ENCODE measurements at places on chromosomes 4 and X.

DNA sequence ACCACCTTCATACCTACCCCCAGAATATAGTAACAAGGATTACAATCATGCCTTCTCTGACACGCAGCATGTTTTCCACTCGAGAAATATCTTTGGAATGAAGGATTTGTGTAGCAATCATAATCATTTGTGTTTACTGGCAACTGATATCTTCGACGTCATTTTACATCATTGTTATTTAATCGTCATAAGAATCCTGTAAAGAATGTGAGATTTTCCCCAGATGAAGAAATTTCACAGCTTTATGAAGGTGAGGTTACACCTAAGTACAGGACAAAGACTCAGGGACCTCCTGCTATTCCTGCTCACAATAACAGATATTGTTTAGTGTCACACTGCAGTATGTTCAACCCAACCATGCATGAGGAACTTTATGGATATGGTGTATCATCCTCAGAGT is 198.2 kb upstream of the LDB2 start:
- no peak for DNase-seq

DNA sequence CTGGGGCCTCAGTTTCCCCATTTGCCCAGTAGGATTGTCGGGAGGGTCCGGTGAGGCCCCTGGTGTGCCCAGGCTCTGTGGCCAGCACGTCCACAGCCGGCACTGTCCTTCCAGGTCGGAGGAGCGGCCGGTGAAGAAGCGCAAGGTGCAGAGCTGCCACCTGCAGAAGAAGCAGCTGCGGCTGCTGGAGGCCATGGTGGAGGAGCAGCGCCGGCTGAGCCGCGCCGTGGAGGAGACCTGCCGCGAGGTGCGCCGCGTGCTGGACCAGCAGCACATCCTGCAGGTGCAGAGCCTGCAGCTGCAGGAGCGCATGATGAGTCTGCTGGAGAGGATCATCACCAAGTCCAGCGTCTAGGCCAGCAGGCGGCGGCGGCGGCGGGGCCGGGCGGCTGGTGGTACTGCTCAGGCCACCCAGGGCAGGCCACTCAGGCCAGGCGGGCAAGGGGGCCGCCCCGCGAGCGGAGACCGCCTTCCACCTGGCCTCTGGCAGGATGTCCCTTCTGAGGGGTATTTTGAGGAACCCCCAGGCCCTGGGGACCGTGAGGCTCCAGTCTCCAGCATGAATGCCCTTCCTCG is 6.7 kb downstream of the MSANTD1 start:
- no peak for DNase-seq

DNA sequence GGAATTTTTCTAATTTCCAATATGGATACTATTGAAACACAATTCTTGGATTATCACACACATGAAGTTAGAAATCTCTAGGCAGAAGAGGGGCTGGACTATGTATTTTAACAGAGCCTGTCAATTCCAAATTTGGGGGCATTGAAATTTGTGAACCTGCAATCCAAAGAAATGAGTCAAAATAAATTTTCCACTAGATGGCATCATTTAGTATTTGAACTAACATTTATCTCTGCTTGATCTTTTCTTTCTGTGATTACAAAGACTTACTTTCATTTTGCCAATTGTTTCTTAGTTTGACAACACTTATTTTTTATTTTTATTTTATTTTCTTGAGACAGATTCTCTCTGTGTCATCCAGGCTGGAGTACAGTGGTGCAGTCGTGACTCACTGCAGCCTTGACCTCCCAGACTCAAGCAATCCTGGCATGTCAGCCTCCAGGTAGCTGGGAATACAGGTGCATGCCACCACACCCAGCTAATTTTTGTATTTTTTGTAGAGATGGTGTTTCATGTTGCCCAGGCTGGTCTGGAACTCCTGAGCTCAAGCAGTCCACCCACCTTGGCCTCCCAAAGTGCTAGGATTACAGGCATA is 2.7 kb upstream of the PYURF start:
- DNase-seq: peak; percentile 34

- DNase-seq: no peak
Observed at GRCh38 chr4:104881136-104881886, 265.4 kb upstream of the TET2 start.

DNA sequence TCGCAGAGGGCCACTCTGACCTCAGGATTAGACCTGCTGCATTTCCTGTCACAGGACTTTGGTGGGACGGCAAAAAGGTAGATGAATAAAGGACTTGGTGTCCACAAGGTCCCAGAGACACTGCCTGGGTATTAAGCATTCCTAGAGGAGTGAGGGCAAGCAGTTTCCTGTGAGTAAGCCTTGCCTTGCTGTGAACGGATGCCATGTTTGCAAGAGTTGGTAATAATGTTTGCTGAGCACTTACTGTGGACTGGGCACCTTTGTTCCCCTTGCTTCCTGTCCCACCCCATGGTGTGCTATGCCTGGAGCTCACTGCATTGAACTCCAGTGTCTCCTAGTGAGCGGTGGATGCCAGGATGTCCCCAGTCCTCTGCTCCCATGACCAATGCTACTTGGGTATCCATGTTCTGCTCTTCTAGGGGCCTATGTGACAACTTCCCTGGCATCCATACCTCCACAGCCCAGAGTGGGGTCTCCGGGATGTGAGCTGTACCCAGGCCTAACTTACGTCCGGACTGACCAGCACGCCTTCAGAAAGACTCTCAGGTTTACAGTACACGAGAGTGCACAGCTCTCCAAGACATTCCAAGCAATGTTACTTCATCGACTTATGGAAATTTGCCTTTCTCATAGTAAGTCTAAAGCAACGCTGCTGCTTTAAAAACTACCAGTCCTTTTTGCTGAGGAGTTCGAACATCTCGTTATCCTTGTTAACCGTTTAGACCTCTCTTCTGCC is 95.5 kb upstream of the MSX1 start:
- DNase-seq: peak; percentile 6

GRCh38 chrX:97538745-97539144 is 655.0 kb downstream of the RPA4 start:
- no peak for DNase-seq

DNA sequence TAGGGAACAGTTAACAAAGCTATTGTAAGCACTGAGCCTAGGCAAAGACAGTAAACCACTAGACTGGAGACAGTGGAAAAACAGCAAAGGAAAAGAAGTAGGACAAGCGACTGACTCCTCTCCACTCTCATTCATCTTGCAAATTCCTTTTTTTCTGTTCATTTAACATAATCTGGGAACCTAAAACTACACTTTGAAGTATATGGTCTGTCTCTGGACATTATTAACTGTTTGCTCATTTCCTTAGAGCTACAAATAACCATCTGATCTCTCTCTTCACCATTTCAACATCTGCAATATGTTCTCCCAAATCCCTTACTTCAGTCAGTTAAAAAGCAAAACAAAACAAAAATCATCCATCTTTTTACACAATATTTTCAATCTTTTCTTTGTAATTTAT is 642 bp downstream of the HMGN5 start:
- peak; percentile 22 for DNase-seq

- no peak for DNase-seq
Observed at GRCh38 chr4:76377481-76377901, 43.5 kb downstream of the CCDC158 start.

DNA sequence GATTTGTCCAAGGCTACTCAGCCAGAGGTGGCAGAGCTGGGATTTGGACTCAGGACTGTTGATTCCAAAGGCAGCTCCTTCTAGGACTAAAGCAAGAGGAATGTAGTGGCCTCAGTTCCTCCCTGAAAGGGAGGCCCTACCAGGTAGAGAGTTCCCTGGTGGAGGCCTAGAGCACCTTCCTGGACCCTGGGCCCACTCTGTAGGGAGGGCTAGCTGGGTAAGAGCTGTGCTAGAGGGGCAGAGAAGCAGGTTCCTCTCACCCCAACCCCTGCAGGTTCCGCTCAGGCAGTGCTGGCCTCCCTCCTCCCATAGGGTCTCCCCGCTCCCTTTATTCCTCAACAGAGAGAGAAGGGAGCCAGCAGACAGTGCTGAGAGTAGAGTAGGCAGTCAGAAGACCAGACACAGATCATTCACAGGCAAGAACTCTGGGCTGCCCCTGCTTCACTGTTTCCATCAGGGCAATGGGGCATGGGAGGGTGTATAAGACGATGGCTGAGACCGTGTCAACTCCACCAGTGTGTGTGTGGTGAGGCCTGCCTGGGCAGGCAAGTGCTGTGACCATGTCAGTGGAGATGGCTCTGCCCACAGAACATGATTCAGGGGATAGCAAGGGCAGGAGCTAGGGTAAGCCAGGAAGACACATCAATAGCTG is 12.4 kb upstream of the PJA1 start:
- DNase-seq: no peak

DNA sequence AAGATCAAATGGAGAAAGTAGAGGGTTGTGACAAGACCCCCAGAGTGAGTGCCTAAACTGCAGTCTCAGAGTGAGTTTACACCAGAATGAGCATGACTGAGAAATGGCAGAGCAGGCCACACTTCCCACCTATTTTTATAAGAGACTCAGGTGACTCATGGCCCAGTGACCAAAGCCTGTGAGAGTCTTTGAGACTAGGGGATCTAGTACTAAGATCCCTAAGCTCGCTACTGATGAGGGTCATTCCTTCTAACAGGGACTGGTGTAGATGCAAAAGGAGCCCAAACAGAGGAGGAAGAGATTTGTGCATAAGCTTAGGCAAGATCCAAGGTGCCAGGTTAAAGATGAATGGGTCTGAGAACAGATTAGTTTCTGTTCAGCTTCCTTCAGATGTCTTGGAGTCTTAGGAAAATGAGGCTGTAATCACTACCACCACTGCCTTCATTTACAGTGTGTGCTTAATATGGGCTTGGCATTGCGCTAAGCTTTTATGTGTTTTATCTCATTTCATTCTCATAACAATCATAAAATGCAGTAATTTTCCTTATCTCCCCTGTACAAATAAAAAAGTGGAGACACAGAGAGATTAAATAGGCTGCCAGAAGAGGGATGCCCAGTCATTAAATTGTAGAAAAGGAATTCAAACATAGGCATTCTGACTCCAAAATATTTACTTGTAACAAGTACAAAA is 62.8 kb downstream of the RWDD4 start:
- DNase-seq: no peak

DNA sequence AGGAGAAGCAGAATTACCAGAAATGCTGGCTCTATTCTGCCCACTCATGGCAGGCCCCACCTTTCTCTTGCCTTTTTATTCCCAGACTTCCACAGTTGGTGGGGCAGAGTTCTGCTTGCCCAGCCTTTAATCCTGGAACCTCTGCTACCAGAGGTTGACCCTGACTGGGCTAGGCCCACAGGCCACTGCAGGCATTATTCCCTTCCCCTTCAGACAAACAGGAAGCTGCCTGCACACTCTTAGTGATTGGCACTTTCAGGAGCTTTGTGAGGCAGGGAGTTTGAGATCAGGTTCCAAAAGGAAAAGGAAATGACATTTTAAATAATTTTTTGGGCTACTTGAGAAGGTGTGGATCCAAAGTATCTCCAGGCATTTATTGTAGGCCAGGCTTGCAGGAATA is 18.8 kb downstream of the MSN start:
- DNase-seq: no peak

- no peak for DNase-seq
Observed at GRCh38 chrX:20519146-20519545, 252.4 kb upstream of the RPS6KA3 start.

Measured in fibroblast of mammary gland (primary cell).